Activated CD4-positive, alpha-beta T cell treated with anti-CD3 and anti-CD28 coated beads for 4 hours (primary cell): ENCODE measurements at places on chromosomes 12 and 14.

- no peak for DNase-seq
These were observed 193.7 kb upstream of the DIO3 start for GRCh38 chr14:101367421-101368261.

GRCh38 chr12:57138526-57139272 is 8.7 kb downstream of the LRP1-AS start:
- no peak for DNase-seq

DNA sequence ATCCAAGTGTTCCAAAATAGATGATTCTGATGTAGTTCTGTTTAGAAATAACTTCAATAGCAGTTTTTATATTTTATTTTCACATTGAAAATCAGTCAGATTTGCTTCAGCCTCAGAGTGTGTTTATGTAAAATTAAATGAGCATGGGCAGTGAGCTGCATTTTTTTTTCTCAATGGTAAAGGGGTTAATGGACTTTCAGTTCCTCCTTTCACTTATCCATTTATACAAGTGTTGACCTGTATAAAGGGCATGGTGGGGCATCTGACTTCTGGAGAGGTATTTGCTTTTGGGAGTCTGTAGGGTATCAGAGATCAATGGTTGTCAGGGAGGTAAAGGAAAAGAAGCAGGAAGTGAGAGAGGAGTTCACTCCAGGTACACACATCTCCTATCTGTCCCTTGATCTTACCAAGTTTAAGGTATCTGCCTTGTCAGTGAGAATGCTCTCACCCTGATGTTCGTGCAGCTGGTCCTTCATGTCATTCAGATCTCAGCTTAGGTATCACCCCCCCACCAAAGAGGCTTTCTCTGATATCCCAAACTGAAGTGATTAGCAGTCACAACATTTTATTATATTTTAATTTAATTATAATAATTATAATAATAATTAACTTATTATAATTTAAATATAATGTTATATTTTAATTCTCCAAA is 181.6 kb upstream of the LMNTD1 start:
- no peak for DNase-seq

GRCh38 chr12:62898526-62898925 is 36.4 kb downstream of the PPM1H start:
- no peak for DNase-seq

- DNase-seq, result no peak
These were observed 53.8 kb downstream of the SLC35F4 start for GRCh38 chr14:57811998-57812546.

GRCh38 chr12:89333564-89334252 is 18.6 kb downstream of the DUSP6 start:
- DNase-seq, result no peak

DNA sequence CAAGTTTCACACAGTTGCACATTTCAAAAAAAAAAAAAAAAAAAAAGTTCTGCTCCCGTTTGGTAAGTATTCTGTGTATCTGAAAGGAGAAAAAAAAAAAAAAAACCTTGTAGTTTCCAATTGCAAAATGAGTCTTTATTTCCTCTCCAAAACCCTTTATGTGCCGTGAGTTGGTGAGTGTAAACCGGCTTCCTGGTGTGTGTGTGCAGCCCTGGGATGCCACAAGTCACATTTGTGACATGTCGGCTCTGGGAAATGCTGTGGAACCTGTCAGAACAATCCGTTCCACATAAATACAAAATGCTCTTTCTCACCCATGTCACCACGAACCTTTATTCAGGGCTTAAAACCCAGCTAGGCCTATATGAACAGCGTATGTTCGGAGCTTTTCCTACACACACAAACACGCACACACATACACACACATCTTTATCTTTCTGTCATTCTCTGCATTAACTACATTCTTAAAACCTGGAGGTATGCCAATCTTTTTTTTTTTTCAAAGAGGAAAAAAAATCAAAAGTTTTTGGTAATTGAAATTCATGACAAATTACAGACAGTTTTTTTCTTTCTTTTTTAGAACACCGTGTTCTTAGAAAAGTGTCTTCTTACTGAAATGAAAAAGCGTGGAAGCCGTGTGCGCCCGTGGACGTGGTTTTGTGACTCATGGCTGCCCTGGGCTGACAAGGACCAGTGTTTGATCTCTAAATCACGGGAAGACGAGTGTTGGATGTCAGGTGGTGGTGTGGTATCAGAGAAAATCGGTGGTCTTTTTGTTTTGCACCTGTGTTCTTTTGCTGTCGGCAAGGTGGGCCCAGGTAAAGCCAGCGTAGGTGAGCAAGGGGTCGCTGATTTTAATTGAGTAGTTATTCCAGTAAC is 612.0 kb downstream of the VRK1 start:
- peak; percentile 40 for DNase-seq

DNA sequence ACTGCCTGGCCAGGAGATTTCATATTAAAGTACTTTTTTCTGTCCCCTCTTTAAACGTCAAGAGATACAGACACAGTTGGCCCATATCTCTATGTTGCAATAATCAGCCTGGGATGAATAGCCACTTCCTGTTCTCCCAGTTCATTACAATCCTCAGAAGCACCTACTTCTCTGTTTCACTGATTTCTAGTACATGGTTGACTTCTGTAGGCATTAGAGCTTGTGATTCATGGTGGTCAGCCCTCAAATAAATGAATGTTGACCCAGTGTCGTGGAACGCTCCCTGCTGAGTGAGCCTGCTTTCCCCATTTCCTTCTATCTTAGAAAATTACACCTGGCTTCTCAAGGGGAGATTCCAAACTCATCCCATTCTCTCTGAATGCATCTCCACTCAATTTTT is 416.7 kb downstream of the PDZRN4 start:
- DNase-seq, result no peak

GRCh38 chr12:38850461-38850860 is 54.9 kb downstream of the CPNE8 start:
- no peak for DNase-seq

DNA sequence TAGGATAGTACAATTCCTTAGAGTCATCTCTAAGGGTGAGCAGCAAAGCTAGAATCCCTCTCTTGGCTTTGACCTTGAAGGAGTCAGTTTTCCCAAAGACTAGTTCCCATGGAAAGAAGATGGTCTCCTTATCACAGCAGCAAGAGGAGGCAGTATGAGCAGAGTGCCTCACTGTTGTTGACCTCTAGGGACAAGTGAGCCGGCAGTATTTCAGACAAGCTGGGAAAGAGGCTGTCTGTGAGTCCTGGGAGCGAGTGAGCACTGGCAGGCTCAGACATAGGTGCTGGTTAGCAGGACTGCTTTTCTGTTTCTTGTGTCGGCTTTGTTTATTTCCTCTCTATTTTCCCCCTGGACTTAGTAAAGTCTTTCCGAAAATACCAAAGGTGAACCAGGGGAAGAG is 60.7 kb downstream of the NTF3 start:
- no peak for DNase-seq

DNA sequence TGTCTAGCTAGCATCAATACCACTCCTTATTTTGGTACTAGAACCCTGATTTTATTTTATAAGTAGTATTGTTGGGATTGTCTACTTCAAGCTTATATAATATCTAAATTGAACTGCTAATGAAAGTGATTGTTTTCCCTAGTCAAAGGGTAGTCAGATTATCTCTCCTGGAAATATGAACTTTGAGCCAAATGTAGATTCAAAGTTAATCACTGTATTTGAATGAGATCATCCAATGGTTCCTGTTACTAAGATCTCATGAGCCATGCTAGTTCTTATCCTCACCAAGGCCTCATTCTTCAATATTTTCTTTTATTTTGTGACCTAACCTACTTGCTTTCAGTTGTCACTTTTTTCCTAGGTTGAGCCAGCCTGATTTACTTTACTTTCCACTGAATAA is 276.7 kb downstream of the RASSF9 start:
- no peak for DNase-seq

DNA sequence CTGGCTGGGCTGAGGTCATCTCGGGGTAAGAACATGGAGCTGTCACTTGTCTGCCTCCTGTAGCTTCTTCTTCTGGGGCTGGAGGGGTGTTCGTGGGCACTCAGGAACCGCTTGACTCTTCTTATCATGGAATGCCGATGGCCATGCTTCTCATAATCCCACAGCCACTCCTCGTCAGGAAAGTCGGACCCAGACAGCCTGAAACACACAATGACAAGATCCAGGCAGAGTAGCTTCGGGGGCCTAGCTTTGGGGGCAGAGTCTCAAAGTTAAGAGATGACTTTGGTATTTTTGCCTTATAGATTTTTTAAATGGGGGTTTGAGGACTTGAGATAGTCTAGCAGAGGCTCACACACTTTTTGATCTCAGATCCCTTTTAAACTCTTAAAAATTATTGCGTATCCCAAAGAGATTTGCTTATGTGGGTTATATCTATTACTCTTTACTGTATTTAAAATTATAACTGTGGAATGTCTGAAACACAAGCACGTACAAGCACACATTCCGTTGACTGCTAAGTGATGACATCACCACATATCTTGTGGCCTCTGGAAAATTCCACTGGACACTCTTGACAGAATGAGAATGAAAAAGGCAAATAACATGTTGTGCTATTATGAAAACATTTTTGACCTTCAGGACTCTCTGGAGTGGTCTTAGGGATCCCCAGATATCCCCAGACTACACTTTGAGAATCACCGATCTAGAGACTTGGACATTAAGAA is 43.3 kb downstream of the BEST3 start:
- no peak for DNase-seq

- DNase-seq, result no peak
These were observed 170.3 kb downstream of the CAPZA3 start for GRCh38 chr12:18908191-18908590.

GRCh38 chr14:37406095-37406494 is 189.0 kb downstream of the FOXA1 start:
- DNase-seq, result no peak

DNA sequence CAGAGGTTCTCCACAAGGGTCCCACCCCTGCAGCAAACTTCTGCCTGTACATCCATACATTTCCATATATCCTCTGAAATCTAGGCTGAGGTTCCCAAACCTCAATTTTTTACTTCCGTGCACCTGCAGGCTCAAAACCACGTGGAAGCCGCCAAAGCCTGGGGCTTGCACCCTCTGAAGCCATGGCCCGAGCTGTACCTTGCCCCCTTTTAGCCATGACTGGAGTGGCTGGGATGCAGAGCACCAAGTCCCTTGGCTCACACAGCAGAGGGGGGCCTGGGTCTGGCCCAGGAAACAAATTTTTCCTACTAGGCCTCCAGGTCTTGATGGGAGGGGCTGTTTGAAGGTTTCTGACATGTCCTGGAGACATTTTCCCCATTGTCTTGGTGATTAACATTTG is 84.4 kb downstream of the FSCB start:
- DNase-seq, result no peak

DNA sequence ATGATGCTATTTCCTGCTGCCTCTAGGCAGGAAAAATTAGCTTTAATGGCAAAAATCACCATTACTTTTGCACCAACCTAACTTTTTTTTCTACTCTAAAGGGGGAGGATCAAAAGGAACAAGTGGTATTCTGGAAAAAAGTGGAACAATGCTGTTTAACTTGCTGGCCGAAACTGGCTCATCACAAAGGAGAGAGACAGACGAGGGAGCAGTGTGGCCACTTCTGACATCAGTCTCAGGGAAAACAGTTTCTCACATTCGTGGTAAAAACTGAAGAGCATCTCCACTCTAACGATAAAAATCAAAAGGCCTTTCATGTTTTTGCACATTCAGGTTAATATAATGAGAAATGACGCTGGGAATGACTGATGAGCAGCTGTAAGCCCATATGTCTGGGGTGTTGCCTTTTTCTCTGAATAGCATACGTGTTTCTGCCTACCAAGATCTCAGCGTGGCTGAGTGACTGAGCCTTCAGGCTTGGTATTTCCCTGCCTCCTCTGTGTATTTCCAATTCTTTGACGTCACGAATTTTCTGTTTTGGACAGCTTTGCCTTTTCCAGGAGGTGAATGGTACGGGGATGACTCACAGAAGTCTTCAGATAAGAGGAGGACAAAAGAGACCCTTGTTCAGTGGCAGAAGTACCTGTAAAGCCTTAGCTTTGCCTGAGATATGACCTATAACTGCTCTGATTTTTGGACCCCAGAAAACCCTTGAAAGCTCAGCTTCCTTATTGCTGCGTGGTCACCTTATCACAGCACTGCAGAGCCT is 358.8 kb downstream of the GLT1D1 start:
- DNase-seq, result no peak

DNA sequence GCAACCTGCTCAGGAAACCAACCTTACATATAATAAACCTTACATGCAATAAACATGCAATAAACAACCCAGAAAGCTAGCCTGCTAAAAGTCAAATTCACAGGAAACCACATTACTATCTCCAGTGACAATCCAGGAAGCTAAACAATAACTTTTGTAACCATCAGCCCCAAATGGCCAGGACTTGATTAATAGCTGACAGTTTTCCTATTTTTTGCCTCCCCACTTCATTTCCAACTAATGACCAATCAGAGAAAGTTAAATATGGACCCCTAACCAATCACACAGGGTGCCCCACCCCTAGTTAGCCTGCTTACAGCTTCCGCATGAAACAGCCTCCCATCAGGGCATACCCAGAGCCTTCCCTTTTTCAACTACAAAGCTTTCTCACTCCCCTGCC is 152.2 kb upstream of the LMNTD1 start:
- DNase-seq, result no peak

GRCh38 chr12:98635657-98636323 is 8.8 kb downstream of the IKBIP start:
- DNase-seq, result no peak

GRCh38 chr12:57762463-57762862 is 4.4 kb downstream of the CYP27B1 start:
- DNase-seq, result no peak

DNA sequence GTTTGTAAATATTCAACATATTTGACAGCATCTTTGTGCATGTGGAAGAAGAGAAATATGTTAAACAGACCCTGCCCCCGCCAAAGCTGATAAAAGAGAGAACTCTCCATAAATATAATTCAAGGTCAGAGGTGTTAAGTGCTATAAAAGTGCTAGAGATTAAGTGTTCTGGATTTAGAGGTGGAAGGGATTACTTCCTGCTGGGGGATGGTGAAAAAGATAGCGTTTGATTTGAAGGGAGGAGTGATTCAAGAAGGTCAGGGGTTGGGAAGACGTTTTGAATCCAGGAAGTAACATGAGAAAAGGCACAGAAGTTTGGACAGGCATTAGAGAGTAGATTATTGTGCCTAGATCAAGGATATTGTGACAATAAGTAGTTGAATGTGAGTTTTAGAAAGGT is 30.2 kb downstream of the RIC8B start:
- no peak for DNase-seq

DNA sequence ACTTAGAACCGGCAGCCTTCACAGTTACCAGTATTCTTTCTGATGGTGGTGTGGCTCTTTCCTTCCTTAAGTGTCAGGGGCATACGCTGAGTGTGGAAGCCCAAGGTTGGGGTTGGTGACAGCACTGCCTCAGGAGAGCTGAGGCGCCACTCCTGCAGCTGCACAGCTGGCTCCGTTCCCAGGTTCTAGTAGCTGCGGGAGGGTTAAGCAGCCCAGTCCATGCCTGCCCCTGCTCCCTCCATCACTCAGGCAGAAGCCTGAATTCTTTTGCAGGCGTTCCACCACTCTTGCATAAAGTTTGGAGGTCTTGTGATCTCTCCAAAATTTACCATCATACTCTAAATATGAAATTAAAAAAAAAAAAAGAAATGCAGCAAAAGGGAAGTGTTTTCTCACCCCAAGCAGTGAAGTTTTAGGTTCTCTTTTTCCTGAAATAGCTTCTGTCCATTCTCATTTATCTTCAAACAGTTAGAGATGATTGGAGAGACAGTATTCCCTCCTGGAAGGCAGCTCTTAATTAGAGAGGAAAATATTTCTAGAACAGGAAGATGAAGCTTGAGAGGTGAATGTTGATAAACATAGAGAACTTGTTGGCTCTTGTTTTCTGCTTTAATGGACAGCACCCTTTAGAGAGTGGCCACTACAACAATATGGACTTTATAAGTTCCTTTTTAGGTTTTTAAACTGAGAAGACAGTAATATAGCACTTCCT is 136.1 kb downstream of the FGD4 start:
- no peak for DNase-seq

- no peak for DNase-seq
These were observed 29.6 kb upstream of the YAF2 start for GRCh38 chr12:42267413-42268190.
